Stimulated activated CD8-positive, alpha-beta memory T cell treated with anti-CD3 and anti-CD28 coated beads, Interleukin-4, amount 100 ng/mL, for 4 hours (primary cell): ENCODE measurements at places on chromosomes 2 and 18.

DNA sequence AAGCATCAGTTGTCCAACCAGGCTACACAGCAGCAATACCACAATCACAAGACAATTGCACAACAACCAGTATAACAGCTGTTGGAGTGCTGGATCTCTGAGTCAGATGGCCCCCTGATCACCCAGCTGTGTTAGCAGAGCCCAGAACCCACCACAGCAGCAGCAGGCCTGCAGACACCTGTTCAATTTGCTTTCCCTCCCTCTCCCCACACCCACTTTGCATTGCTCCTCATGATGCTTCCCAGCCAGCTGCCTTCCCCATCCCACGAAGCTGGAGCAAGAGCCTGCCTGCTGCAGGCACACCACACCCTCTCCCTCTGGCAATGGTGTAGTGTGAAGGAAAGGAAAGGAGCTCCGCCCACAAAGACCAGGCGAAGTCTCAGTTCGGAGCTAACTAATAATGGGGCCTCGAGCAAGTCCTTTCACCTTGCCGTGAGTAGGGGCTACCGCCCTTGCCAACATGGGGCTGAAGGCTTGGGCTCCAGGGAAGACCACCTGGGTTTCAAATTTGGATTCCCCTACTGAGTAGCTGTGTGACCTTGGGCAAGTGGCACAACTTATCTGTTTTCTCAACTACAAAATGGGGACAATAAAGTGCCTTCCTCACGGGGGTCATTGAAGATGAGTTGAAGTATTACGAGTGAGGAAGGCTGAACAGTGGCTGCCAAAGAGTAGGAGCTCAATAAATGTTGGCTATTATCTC, 19.4 kb upstream of the ZBTB7C start:
- no peak for DNase-seq

- DNase-seq, result no peak
Observed at GRCh38 chr2:74119339-74119738, 28.4 kb downstream of the BOLA3 start.

- no peak for DNase-seq
Observed at GRCh38 chr18:59724103-59724502, 26.9 kb upstream of the CCBE1 start.

GRCh38 chr2:28438532-28439063, 45.9 kb downstream of the FOSL2 start:
- no peak for DNase-seq
